NCI-H2171 treated with DMSO at 0.1 percent for 48 hours (cell line): ENCODE measurements at places on chromosomes 11 and 22.

DNA sequence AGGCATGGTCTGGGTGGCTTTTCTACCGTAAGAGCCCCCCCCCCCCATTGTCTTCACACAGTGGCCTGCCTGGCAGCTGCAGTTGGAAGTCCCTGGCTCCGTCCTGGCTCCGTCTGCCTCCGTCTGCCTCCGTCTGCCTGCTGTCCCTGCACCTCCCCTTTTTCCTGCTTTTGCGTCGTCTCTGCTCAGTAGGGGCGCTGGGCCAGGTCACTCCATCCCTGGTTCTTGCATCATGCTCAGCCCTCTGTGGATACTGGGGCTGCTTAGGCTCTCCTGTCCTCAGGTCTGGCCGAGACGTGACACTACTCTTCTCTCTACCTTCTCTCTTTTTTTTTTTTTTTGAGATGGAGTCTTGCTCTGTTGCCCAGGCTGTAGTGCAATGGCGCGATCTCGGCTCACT is 27.8 kb downstream of the AP2A2 start:
- DNase-seq = no peak

GRCh38 chr11:93545566-93545965 is 2.4 kb upstream of the SMCO4 start:
- DNase-seq = no peak

- no peak for DNase-seq
Observed at GRCh38 chr22:41777749-41778425, 22.6 kb upstream of the CCDC134 start.

GRCh38 chr11:125451400-125452124 is 44.5 kb downstream of the FEZ1 start:
- DNase-seq = peak; percentile 45

DNA sequence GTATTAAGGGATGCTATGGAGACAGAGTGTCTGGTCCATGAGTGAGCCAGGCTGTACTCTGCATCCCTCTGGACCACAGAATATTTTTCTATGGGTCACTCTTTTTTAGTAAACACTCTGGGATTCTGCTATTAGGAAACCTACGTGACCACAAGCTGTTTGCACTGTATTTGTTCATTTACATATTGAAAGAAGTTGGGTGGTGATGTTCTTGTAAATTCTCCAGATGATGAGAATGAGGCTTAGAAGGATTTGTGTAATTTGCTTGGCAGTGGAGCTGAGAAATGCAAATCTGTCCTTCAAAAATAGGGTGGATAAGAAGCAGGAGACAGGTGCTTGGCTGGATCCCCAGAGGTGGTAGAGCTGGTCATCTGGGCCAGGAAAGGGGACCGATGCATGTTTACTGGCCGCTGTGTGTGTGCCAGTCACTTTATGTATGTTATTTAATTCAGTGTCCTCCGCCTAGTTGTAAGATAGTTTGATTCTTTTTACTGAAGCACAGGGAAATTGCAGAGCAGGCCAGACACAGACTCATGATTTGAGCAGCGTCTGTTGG is 63.7 kb upstream of the HEPHL1 start:
- DNase-seq = no peak
